ENCODE measurements at places on chromosomes 3 and 15.

GRCh38 chr3:51845129-51845528, 16.3 kb upstream of the IQCF2 start:
- peak; percentile 33 for DNase-seq

DNA sequence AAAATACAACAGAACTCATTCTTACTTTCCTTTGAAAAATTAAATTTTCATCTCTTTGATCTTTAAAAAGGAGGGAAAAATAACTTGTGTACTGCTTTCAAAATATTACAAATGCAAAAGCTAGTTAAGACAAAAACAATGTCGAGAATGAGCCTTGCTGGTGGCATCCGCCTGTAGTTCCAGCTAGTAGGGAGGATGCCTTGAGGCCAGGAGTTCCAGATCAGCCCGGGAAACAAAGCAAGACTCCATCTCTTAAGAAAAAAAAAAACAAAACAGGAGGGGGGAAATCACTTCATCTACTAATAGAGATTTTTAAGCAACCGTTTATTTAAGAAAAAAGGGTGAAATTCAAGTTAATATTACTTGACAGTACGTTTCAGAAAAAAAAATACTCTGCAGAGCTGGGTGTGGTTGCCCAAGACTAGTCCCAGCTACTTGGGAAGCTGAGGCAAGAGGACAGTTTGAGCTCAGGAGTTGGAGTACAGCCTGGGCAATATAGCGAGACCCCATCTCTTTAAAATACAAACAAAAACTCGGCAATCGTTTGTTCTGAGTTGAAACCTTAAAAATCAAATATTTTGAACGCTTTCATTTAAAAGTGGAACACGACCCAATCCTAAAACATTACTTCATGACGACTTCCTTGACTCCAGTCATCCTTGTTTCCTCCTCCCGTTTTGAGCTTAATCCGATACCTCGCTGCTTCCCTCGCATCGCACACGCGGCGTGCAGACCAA, 1.2 kb downstream of the KPNA1 start:
- DNase-seq: no peak

DNA sequence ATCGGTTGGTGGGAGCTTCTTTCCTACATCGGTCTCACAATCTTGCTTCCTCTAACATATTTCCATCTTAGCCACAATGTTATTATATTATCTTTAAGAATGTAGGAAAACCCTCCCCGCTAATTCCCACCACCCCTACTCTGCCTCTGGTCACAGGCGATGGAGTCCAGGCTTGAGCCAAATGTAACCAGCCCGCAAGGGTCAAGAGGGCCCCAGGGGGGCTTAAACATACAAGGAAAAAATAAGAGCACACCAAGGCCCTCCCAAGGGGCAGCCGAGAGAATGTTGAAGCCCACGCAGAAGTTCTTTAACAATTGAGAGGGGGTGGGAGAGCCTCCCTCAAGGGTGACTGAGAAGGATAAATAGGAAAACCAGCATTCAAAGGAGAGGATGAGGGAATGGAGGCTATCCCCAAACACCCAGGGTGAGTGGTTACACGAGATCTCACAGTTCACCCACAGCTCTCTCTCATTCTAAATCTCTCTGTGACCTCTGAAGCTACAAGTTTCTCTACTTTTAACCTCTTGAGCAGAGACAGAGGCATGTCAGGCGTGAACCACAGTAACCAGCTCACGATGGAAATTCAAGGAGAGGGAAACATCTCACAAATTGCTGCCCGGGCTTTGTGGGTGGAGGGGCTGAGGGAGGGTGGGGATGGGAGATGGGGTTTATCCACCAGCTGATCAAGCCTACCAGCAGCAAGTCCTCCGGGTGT, 31.4 kb upstream of the UACA start:
- no peak for DNase-seq

DNA sequence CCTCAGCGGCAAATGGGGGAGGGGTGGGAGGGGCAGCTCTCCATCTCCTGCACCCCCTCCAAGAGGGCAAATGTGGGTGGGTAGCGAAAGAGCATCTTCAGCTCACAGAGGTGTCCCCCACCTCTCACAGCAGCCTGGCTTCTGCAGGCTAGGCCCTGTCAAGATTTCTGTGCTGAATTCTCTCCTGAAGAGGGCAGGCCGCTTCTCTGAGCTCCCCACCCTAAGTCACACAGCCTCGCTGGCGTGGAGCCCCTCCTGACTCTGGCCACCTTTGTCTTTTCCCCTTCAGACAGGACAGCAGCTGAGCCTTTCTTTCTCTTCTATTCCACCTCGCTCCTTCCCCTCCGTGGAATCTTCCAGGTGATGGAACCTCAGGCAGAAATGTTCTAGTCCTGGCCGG, 26.3 kb upstream of the ADAMTS7 start:
- DNase-seq: peak; percentile 55

- peak; percentile 20 for DNase-seq
Measured at GRCh38 chr15:47289656-47290055, 427.6 kb upstream of the SEMA6D start.

DNA sequence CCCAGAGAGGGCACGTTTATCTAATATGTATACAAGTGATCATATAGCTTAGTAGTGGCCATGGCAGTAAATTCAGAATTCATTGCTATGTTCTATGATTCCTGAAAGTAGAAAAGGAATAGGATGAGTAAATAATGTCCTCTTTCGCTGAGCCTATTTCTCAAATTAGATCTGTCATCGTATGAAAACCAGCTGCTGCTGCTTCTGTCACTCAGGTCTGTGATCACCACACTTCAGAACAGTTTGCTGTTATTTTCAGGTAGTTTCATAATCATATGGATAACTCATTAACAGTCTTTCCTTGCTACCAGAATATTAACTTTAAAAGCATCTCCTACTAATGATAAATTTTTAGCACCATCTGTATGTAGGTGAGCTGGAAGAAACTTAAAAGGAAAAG, 289.1 kb upstream of the AZI2 start:
- no peak for DNase-seq

GRCh38 chr3:100516838-100517237, 24.4 kb downstream of the TMEM45A start:
- DNase-seq: no peak

GRCh38 chr3:140073278-140074045, 138.5 kb downstream of the CLSTN2 start:
- no peak for DNase-seq

GRCh38 chr15:93317772-93318171, 228.8 kb upstream of the RGMA start:
- no peak for DNase-seq

DNA sequence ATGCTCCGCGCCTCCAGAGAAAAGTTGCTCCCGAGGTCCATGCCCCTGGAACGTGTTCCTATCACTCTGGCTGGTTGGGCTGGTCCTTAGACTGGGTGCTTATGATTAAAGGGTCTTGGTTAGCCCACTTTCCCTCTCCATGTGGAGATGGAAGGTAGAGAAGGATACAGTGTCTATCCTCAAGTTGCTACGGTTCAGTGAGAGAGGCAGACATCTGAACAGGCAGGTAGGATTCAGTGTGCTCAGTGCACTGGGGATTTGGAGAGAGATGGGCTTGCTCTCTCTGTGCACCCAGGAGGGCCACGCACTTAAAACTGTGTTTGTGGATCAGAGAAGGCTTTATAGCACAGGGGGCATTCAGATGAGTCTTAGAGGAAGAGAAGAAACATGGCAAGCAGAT, 63.0 kb downstream of the RPL39L start:
- no peak for DNase-seq

- no peak for DNase-seq
Measured at GRCh38 chr15:26097216-26097615, 234.1 kb upstream of the ATP10A start.

DNA sequence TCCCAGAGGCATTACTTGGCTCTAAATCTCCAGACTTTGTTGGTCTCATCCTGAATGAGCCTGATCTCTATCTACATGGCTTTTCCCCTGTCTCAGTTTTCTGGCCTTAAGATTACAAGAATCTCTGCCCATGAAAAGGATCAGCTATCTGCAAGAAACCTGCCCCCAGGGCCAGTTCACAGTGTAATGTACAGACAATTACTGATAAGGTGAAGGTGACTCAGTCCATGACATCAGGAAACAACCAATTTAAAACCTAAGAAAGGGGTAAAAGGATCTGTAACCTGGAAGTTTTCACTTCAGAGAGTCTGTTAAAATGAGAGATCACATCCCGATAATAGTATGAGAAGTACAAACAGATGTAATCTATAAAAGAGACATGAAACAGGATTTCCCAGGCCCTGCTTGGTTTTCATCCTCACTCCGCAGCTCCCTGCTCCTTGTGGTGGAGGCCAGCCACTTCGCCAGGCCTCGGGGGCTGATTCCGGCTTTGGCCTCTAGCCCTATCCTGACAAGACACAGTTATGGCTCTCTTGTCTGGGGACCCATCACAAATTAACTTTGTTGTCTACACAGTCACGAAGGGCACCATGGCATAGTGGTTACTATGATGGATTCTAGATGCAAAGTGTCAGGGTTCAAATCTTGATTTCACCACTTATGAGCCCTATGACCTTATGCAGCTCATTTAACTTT, 136.9 kb downstream of the THSD4 start:
- no peak for DNase-seq

GRCh38 chr15:89627256-89627970, 27.9 kb downstream of the KIF7 start:
- DNase-seq: no peak

- DNase-seq: no peak
Measured at GRCh38 chr15:92770641-92771040, 115.1 kb upstream of the FAM174B start.

GRCh38 chr3:40237889-40238571, 71.5 kb upstream of the EIF1B start:
- DNase-seq: peak; percentile 62

DNA sequence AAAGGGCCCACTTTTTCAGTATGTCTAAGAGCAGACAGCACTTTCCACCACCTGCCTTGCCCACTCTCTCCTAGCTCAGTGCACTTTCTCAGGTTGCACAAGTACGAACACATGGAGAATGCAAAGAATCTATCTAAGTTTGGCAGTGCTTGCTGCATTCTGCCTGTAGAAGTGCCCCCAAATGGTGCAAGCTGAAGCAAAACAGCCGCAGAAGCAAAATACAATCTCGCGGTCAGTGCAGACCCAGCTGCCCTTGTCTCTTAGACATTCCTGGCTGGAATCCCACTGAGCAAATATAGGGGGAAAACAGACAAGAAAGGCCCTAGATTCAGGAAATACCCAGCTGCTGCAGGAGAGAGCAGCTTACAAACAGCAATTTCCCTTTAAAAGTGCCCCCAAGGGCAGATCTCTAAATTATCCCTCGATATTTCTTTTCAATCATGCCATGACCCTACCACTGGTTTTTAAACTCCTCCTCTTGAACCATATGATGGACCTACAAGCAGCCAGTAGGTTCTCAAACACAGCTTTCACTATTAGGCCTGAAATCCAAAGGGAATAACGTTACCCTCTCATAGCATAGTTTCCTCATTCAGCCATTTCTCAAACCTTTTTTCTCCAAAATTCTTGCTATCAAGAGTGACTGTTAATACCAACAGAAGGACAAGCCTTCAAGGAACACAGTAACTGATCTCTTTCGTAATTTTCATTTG, 67.0 kb downstream of the TNIK start:
- peak; percentile 37 for DNase-seq
